ENCODE measurements at places on chromosomes 5 and 9. TPM values are rescaled to one million over a fixed set of nuclear protein-coding genes. Genes with fewer than 3 reads are reported as not detected.

Gene GRM6
- not detected for total RNA-seq

Gene CAMK2A
- total RNA-seq = 0.42 TPM

DNA sequence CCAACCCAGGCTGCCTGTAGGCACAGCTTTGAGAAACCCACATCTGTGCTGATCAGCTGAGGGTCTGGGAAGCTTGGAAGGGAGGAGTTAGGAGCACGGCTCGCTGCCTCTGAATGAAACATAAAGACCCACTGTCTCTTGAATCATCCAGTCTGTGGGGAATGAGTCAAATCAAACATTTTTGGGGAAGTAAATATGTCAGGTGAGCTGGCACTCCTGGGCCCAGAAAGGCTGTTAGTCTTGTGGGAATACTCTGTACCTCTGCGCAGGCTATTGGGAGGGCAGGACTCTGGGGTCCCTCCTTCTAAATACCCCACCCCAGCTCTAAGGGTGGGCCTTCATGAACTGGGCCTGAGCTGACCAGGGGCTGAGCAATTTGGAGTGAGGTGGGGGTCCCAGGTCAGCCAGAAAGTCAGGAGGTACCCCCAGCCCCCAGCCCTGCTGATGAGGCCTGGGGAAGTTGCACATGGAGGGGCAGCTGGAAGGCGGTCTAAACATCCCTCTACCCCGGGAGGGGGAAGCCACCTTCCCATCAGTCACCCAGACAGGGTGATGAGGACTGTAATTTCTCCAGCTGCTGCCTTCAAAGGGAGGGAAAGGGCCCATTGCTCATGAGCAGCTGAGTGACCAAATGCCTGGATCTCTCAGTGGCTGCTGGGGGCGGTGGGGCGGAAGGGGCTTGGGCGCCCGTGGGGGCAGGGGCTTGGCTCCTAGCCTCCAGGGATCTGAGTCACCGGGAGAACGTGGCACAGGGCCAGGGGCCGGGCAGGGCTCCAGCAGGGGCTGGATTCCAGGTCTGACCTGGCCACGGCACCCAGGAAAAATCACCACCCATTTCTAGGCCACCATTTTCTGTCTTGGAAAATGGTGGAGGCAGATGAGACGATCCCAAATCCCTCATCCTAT, 10.8 kb downstream of the FIBCD1 start:
- DNase-seq = peak; percentile 89

- no peak for DNase-seq
These were observed 4.2 kb downstream of the BARX1 start for GRCh38 chr9:93950619-93951601.

- no peak for DNase-seq
These were observed 53.5 kb downstream of the PHF2 start for GRCh38 chr9:93629920-93630319.

GRCh38 chr5:121500310-121500709, 351.4 kb upstream of the FTMT start:
- DNase-seq = no peak
